ENCODE measurements at places on chromosomes 12 and 14.
A peak's percentile ranks its signal among the peaks of the same experiment; 100 is the strongest.

DNA sequence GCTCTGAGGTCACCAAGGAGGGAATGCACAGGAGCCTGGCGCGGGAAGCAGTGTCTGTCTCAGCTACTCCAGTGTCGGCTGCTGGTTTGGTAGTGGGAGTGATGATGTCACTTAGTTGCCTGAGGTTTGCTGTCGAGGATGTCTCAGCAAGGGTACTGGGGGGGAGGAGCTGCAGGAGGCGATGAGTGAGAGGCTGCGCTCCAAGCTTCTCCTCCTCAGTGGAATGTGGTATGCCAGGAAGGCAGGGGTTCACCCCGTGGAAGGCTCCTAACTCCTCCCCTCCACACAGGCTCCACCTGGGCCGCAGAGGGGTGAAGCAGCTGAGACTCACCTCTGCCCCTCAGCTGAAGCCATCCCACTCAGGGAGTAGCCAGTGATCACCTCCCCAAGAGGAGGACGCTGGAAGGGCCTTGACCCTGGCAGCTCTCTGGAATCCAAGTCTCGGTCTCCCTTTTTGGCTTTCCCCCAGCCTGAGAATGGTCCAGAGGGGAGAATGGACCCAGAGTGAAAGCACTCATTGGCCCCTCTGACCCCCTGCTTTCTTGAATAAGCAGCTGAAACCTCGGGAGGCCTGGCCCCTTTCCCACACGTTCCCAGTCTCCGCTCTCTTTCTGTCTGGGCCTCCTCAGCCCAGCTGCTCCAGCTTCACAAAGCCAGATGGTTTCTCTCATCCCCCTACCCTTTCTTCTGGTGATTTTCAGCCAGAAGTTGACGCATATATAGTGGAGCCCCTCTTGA is 178.9 kb upstream of the FKBP4 start:
- DNase-seq = no peak

- peak; percentile 31 for DNase-seq
Measured at GRCh38 chr12:120249875-120250795, 15.4 kb downstream of the PXN start.

- peak; percentile 88 for DNase-seq
Measured at GRCh38 chr12:127485528-127485927, 781.4 kb upstream of the TMEM132C start.

DNA sequence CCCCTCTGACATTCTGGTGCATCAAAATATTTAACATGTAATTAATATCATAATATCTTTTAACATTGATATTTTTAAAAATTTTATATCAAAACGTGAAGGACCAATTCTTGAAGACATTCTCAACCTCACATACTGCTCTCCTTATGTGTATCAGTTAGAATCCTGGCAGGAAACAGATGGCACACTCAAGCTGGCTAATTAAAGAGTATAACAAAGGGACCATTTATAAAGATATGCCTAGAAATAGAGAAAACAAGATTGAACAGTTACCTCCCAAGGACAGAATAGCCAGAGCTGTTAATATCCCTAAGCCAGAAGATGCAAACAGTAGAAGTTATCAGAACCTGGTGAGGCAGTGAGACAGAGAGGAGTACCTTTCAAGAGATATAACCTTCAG is 368.7 kb downstream of the NELL2 start:
- no peak for DNase-seq

- peak; percentile 51 for DNase-seq
Measured at GRCh38 chr12:131132118-131132892, 178.6 kb downstream of the ADGRD1 start.

GRCh38 chr12:109542876-109543275 is 30.4 kb downstream of the MMAB start:
- DNase-seq = no peak

GRCh38 chr12:68620519-68621471 is 10.1 kb downstream of the RAP1B start:
- DNase-seq = no peak

Measured in fibroblast of the aortic adventitia (primary cell).